ENCODE measurements at places on chromosomes 2 and 18.

DNA sequence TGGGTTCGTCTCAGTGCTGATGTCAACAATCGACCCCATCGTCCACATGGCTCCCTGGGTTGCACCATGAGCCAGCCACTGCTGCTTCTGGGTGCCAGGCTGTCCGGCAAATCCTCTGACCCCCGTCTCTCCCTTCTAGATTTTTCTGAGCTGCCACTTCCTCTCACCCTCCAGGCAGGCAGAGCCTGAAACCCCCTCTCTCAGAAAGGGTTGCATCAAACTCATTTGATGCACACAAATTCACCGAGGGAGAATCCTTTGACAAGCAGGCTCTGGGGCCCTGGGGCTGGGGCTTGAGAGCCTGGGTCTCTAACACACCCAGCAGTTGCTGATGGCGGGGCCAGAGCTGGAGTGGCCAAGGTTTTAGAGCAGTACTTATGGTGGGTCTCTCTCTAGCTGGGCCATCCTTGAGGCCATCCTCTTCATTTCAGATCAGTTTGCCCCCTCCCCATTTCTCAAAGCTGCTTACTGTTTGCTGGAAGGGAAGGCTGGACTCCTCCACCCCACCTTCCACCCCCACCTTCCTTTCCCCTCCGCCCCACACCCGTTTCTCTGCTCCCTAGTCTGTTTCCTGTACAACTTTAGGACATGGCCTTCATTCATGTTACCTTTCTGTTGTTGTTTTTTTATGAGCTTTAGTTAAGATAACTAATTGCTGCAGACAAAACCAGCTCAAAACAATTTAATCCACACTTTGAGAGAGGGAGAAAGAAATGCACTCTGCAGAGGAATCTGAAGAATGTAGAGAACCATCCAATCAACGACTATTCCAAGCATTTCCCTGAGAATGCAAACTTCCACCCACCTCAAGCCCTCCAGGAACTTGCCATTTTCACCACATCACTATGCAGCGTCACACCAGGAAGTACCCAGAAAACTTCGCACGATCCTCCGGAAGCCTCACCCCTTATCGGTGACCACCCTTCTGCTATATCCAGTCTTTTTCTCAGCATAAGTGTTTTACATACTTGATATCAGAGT lies 69.5 kb downstream of the ARL4C start:
- no peak for DNase-seq

GRCh38 chr18:47758000-47758399 lies 172.5 kb downstream of the SMAD2 start:
- DNase-seq: no peak

GRCh38 chr18:49206717-49207116 lies 253.7 kb downstream of the DYM start:
- DNase-seq: no peak

DNA sequence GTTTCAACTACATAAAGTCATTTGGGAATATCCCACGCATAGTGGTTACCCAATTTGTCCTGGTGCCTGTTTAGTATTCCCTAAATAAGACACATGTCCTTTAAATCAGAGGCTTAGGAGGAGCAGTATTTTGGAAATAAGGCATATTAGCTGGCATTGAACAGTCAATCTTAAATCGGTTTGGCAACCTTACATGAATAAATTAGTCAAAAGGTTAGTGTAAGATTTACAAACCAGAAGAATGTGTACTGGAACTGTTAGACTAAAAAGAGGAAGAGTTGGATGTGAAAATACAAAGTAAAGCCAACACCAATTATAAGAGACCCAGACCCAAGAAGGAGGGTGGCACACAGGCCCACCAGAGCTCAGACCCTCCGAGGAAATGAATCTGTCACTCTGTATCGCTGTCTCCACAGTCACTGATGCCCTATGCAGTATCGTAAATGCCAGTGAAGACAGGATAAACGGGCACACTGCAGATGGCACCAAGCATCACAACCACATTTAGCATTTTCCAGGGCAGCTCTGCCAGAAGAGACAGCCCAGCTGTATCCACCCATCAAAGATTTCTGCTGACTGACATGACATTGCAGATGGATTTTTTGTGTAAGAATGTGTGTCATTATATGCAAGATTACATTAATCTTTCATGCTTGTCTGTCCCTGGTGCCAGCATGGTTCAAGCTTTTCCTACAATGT lies 90.4 kb downstream of the CERKL start:
- no peak for DNase-seq

GRCh38 chr2:230762317-230762896 lies 49.8 kb downstream of the CAB39 start:
- DNase-seq: no peak

GRCh38 chr18:6943143-6943542 lies 174.5 kb downstream of the LAMA1 start:
- no peak for DNase-seq

GRCh38 chr2:29894822-29895614 lies 26.4 kb downstream of the ALK start:
- DNase-seq: no peak

DNA sequence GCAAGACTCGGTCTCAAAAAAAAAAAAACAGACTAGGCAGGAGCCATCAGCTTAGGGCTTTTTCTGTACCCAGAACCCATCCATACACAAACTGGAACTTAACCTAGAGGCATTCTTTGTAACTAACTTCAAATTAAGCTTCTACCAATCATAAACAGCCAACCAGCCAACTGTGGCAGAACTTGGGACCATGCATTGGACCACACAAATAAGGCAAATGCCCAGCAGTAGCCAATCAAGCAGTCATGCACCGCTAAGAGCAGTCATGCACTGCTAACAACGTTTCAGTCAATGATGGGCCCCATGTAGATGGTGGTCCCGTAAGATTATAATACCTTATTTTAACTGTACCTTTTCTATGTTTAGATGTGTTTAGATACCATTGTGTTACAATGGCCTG lies 22.7 kb downstream of the TUBB6 start:
- no peak for DNase-seq

GRCh38 chr2:71496156-71496770 lies 42.9 kb downstream of the DYSF start:
- DNase-seq: no peak

DNA sequence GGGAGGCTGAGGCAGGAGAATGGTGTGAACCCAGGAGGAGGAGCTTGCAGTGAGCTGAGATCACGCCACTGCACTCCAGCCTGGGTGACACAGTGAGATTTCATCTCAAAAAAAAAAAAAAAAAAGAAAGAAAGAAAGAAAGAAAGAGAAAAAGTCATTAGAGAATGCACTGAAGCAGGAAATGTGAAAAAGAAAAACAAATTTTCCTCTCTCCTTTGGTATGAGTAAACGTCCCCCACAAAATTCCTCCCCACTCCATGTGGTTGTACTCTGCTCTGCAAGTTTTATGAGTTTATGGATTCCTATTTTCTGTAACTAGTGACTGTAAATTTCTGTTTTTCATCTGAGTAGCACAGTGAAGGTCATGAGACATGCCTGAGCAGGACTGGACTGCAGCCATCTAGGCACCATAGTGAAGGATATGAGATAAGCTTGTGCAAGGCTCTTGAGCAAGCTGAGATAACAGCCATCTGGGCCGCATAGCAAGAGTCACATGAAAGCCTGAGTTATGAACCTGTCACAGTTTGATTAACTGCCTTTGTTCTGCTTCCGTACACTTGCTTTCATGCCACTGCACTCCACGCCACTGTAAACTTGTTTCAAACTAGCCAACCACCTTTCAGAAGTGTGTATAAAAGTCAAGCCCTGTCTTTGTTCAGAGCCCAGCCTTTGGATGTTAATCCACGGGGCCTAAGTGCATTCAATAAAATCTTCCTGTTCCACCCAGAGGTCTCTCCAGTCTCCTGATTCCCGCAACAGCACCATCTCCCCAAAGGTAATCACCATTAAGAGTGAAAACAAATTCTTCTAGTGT lies 50.2 kb downstream of the SKA1 start:
- DNase-seq: no peak

DNA sequence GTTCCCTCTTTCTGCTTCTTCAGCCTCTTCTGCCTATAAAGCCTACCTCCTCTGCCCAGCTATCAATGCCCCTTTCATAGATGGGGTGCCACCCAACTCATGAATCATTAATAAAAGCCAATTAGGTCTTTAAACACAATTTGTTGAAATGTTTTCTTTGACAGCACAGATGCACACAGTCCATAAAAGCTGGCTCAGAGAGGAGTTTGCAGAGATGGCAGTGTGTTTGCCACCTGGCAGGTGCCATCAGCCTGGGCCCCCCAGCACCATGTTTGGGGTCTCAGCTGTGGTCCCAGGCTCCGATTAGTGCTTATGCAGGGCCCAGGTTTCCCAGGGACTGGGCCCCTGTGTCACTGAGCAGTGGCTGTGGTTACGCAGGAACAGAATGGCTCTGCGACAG lies 7.9 kb upstream of the MC2R start:
- no peak for DNase-seq

DNA sequence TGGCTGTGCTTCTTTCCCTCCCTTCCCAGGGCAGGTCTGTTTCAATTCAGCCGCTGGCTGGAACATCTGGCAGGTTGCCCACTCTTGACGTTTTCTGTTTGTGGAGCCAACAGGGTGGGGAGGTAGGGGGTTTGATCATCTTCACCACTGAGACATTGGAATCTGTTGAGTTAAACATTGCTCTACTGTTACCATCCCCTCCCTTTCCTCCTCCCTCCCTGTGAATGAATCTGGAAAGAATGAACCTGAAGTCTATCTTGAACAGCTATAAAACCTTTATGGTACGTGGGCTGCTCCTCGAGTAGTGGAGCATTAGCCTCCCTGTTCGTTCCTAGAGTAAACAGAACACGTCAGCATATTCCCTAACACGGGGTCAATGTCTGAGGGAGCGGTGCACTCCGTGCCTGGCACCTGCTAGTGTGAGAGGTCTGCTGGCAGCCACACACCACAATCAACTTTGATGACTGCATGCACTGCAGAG lies 249.9 kb upstream of the RBBP8 start:
- peak; percentile 89 for DNase-seq

- DNase-seq: no peak
Observed at GRCh38 chr2:159710601-159711180, 1.6 kb upstream of the MARCHF7 start.

DNA sequence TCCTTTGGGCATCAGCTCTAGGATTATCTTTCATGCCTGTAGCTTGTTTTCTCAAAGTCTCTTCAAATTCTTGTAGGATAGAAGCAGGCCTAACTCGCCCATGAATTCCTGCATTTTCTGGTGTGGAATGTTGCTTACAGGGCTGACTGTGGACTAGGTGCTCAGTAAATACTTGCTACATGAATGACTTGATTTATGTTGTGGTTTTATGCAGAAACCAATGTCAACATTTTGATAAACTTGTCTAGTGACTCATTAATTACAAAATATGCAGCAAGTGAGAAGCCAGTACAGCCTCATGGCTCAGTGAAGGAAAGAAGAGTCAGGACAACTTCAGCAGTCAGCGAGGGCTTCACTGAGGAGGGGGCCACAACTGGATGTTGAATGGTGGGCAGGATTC lies 110.6 kb upstream of the SIX2 start:
- peak; percentile 75 for DNase-seq

- DNase-seq: no peak
Observed at GRCh38 chr2:127045792-127046501, 61.0 kb downstream of the BIN1 start.

- DNase-seq: no peak
Observed at GRCh38 chr18:827093-827677, 15.1 kb upstream of the YES1 start.

- no peak for DNase-seq
Observed at GRCh38 chr2:168220965-168221819, 26.2 kb downstream of the STK39 start.

- no peak for DNase-seq
Observed at GRCh38 chr2:180063494-180064092, 56.5 kb upstream of the CWC22 start.

- no peak for DNase-seq
Observed at GRCh38 chr18:27298214-27298804, 113.2 kb upstream of the CHST9 start.

- no peak for DNase-seq
Observed at GRCh38 chr18:9809697-9810096, 76.1 kb upstream of the TXNDC2 start.

DNA sequence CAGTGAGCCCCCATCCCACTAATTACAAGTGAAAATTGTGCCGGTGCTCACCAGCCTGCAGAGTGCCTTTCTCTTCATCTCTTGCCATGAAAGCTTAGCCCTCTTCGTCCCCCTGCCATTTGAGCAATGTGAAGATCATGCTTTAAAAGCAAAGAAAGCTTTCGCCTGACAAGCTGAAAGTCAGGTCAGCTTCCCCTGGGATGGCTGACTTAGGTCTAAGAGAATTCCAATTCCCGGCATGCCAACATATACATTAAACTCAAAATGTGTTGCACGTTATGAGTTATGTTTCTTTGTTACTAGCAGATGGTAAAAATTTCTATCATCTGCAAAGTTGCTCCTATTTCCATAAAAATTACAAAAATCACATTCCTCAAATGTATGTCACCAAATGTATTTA lies 129.8 kb downstream of the AFF3 start:
- no peak for DNase-seq

- no peak for DNase-seq
Observed at GRCh38 chr2:122741403-122741802, 986.0 kb downstream of the TSN start.

- no peak for DNase-seq
Observed at GRCh38 chr2:191679818-191680600, 2.1 kb downstream of the NABP1 start.

GRCh38 chr18:3901811-3902210 lies 451.8 kb downstream of the TGIF1 start:
- no peak for DNase-seq

DNA sequence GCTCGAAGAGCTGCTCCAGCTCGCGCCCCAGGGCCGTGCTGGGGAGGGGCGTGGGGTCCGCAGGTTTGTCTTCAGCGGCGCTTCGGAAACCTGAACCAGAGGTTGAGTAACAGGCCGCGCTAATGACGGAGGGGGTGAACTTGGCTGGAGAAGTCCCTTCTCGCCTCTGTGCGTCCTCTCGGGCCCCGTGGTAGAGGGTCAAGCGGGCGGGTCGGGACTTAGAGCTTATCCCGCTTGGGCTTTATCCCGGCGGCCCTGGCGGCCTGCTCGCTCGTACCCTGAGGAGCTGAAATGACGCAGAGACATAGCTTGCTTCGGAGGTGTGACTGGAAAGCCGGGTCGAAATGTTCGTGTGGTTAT lies 479 bp downstream of the RNMT start:
- peak; percentile 27 for DNase-seq

DNA sequence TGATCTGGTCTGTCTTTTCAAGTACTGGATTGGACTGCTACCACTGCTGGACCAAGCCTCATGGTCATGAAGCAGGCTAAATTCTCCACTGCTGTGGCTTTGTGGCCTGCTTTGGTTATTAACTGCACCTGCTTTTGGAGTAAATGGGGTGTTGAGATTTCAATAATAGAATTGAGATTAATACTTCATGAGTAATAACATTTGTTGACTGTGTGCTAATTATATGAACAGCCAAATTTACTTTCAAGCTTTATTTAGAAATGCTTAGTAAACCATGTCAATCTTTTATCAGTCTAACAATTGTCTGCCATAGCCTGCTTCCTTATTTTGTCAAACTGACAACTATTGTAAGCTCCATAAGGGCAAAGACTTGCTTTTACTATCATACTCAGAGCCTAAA lies 27.4 kb upstream of the MTIF2 start:
- no peak for DNase-seq

GRCh38 chr2:200602584-200602983 lies 16.8 kb downstream of the AOX1 start:
- DNase-seq: no peak

GRCh38 chr18:34998661-34999060 lies 42.6 kb upstream of the MAPRE2 start:
- no peak for DNase-seq

Measured in skeletal muscle cell (primary cell).